ENCODE measurements at places on chromosomes 1 and 21. TPM values are rescaled to one million over a fixed set of nuclear protein-coding genes. Genes with fewer than 3 reads are reported as not detected.

DNA sequence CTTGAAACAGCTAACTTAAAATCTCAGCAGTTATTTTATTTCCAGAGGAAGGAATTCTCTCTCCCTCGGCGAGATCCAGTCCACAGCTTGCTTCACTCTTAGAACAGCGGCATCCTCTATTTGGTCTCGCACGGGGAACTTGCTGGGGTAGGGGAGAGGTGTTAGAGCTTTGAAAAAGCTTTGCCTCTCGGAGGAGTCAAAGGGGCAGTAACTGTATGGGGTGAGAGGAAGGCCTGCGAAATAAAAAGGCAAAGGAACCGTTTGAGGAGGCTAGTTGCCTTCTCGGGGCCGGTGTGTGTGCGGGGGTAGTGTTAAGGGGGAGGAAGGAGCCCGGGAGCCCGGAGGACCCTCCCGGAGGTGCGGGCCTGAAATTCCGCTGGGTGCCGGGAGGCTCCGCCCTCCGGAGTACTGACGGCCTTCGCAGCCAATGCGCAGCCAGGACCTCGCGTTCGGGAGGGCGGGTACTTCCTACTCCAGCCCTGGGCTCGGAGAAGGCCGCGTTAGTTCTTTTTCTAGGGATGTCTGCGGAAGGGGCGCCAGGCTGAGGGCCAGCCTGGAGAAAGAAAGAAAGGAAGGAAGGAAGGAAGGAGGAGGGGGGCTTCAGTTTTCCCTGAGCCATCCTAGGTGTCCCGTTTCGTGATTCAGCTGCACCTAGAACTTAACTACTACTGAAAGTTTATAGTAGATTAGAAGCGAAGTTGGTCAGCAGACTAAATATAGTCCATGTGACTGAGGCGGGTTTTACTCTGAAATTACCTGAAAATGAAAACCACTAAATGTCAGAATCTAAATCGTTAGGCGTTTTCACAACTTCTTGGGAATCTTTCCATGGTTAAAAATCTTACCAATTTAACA is 2.2 kb downstream of the NEK7 start:
- DNase-seq, result peak; percentile 84

DNA sequence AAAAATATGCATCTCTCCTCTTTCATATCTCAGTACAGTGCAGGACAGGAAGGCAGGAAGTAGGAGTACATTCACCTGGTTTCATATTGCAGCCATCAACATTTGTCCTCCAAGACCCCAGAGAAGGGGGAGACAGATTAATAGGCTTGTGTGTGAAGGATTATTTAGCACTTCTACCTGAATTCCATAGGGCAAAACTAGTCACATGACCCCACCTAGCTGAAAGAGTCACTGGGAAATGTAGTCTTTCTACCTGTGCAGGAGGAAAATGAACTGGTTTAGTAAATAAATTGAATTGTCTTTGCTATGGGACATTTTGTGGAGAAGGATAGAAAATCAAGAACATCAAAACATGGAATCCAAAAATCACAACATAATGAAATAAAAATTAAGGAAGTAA is 13.9 kb upstream of the TRIM33 start:
- DNase-seq, result no peak

DNA sequence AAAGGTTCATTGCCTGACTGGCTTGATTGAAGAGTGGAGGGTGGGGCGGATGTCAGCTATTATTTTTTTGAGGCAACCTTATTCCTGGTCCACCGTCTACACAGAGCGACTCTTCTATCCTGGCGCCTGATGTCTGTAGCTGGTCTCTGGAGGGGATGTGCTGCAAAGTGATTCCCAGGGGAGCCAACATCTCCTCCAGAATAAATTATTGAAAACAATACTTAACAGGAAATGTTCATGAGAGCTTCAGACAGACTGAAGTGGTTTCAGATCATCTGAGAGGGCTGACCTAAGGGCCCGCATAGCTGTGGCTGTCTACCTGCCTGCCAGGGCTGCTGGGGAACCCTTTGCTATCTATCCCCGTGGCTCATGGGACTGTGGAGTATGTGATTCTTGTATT is 66.7 kb downstream of the TEX35 start:
- DNase-seq, result no peak

GRCh38 chr1:212669102-212669501 is 30.5 kb downstream of the BATF3 start:
- DNase-seq, result no peak

DNA sequence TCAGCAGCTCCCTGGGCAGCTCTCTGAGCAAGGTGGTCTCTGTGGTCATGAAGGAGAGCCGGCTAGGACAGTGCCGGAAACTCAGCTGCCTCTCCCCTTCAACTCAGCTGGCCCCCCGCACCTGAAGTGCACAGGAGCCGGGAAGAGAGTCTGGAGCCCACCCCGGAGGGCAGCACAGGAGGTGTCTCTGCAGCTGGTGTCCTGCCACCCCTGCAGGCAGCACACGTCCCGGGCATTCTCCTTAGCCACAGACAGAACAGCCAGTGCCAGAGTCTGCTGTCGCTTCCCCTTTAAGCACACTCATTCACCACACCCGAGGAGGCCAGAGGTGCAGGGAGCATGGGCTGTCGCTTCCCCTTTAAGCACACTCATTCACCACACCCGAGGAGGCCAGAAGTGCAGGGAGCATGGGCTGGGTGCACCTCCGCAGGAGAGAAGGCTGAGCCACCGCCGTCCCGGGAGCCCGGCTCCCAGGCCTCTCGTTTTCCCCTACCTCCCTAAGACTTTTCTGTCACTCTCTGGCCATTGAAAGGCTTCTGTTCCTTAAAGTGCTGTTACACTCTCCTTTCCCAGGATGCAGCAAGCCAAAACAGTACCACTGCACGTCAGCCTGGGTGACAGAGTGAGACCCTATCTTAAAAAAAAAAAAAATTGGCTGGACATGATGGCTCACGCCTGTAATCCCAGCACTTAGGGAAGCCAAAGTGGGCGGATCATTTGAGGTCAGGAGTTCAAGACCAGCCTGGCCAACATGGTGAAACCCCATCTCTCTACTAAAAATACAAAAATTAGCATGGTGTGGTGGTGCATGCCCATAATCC is 16.9 kb upstream of the SAMD11 start:
- no peak for DNase-seq

DNA sequence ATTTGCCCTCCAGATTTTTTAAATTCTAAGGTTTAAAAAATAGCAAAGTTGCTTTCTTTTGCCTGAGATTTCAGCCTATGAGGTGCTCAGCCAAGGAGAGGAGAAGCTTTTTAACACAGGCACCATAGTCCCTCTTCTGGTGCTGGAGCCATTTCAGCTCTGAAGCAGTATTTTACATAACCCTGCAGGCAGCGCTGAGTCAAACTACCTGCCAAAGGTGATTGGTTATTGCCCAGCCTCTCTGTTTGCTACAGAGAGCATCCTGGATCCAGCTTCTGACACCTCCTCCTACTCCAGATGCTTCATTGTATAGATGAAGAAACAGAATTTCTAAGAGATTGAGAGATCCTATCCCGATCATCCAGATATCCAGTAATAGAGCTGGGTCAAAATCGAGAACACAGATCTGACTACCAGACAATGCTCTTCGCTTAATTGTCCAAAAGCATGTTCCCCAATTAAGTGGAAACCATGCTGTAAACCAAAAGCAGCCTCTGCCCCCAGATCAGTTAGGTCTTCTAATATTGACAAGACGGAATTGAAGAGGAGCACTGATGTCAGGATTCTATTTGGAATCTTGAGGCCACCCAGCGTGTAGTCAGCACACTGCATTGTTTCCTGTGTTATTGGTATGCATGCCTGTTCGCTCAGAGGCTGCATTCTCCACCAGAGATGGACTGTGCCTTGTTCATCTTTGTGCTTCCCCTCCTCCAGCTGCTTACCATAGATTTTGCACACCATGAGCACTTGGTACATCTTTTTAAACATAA is 22.1 kb downstream of the RGS8 start:
- no peak for DNase-seq

GRCh38 chr1:41833519-41834000 is 85.2 kb downstream of the HIVEP3 start:
- DNase-seq, result no peak

GRCh38 chr1:244730153-244730933 is 77.4 kb downstream of the DESI2 start:
- peak; percentile 28 for DNase-seq

DNA sequence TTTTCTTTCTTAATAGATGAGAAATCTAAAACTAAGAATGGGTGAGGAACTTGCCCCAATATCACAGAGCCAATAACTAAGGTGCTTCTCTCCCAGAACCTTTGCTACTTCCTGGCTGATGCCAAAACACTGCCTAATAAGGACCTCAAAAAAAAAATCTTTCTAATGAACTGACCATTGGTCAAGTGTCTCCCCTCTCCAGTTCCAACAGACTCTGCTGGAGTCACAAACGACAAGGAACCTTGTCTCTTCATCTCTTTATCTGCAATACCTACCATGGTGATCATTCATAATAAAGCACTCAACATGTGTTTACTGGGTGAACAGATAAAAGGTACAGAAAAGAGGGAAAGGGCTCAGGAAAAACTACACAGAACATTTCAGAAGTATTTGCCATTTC is 197.4 kb downstream of the LTN1 start:
- DNase-seq, result no peak

- DNase-seq, result no peak
Measured at GRCh38 chr1:6554907-6555778, at the start of gene TAS1R1. TSS of gene TAS1R1 (plus strand) at chr1:6555307. CDS start at chr1:6555374, 67 bp downstream.

- no peak for DNase-seq
Measured at GRCh38 chr1:150321826-150322166, 463 bp downstream of the PRPF3 start.

DNA sequence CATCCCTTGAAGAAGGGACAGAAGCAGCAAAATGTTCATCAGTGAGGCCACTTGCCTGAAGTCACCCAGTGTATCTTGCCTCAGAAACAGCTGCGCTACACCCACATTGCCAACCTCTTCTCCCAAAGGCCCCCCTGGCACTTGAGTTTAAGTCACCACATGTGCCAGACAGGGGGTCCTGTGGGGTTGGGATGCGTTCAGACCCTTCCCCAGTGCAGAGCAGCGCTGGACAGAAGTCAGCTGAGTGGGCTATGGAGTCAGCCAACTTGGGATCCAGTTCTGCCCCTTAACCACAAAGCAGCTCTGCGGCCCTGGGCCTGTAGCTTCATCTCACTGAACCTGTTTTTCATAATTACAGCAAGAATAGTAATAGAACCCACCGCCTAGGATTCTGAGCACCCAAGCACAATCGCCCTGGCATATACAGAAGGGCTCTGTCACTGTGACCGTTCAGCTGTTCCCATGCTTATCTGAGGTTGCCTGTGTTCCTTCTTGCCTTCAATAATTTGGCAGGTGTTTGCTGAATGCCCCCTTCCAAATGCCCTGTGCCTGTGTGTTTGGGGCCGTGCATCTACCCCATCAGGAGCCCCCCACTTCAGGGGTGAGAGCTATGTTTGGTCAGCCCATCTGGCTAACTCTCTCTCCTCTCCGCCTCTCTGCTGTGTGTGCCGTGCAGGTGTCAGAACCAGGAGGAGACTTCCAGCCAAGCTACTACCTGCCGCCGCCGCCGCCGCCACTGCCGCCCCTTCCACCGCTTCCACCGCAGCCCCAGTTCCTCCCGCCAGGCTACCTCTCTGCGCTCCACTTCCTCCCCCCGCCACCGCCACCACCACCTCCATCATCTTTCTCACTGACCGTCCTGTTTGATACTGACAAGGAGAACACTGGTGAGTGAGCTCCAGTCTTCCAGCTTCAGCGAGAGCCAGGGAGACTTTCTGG is 5.0 kb downstream of the DMRTB1 start:
- DNase-seq, result no peak

DNA sequence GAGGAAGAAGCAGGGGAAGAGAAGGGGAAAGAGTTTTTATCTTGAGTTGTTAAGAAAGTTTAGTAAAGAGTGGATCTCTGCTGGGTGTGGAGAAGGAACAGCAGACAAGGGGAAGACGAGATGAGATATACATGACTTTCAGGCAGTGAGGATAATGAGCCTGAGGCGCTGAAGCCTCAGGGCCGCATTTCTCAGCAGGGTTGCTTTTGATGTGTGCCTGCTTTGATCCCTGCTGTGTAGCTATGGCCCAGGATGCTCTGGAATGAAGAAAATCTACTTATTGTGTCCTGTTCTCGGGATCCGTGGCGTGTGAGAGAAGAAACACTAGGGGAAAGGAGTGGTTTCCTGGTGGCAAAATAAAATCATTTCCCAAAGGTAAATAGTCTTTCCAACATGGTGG is 15.1 kb upstream of the RPE65 start:
- no peak for DNase-seq

- DNase-seq, result no peak
Measured at GRCh38 chr1:227315629-227316346, 2.5 kb downstream of the CDC42BPA start.

DNA sequence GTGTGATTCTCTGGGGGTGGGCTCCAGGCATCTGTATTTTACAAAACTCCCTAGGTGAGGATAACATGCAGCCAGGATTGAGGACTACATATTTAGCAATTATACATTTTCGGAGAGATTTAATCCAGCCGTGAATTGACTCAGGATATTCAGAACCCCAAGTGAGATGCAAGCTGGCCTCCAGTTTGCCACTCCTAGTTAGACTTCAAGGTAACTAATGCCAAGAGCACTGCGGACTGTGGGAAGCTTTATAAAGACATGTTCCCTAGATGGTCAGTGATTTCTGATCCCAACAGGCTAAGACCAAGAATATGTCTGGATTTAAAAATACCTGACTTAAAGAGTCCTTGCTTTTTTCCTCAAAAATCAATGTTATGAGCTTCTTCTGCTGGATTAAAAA is 308.5 kb downstream of the NTNG1 start:
- no peak for DNase-seq

- DNase-seq, result no peak
Measured at GRCh38 chr1:155019377-155020245, 14.0 kb downstream of the DCST2 start.

GRCh38 chr1:87918398-87918797 is 589.7 kb downstream of the LMO4 start:
- no peak for DNase-seq

DNA sequence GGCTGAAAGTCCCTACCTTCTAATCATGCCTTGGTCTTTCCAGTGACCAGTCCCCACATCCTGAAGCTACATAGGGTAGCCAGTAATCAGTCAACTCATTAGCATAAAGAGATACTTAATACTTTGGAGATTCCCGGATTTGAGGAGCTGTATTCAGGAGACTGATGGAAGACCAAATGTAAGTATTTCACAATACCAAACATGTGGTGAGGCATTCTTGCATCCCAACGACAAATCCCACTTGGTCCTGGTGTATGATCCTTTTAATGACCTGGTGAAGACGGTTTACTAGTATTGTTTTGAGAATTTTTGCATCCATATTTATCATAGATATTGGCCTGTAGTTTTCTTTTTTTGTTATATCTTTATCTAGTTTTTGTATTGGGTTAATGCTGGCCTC is 40.6 kb downstream of the RGS7 start:
- no peak for DNase-seq

Gene JMJD4
- total RNA-seq, result 36.8 TPM

Gene RCC2
- 43.5 TPM for total RNA-seq

Gene ZMYM1
- 12.0 TPM for total RNA-seq

Gene RIPPLY3
- total RNA-seq, result 0.15 TPM

Gene S100A16
- not detected for total RNA-seq

Gene TPTE
- not detected for total RNA-seq

Gene GBP5
- total RNA-seq, result 783 TPM

Gene FCRL5
- 3.8 TPM for total RNA-seq

Gene AMY2A
- total RNA-seq, result not detected

Gene ERMAP
- 10.3 TPM for total RNA-seq

Gene CR1L
- not detected for total RNA-seq

Gene IVL
- not detected for total RNA-seq

Gene TMEM59
- total RNA-seq, result 152 TPM

Gene SPRR4
- total RNA-seq, result not detected

Data from naive thymus-derived CD4-positive, alpha-beta T cell (primary cell).